ENCODE measurements at places on chromosomes 12 and 14.

GRCh38 chr12:26953447-26953846 lies 15.2 kb downstream of the FGFR1OP2 start:
- DNase-seq: no peak

DNA sequence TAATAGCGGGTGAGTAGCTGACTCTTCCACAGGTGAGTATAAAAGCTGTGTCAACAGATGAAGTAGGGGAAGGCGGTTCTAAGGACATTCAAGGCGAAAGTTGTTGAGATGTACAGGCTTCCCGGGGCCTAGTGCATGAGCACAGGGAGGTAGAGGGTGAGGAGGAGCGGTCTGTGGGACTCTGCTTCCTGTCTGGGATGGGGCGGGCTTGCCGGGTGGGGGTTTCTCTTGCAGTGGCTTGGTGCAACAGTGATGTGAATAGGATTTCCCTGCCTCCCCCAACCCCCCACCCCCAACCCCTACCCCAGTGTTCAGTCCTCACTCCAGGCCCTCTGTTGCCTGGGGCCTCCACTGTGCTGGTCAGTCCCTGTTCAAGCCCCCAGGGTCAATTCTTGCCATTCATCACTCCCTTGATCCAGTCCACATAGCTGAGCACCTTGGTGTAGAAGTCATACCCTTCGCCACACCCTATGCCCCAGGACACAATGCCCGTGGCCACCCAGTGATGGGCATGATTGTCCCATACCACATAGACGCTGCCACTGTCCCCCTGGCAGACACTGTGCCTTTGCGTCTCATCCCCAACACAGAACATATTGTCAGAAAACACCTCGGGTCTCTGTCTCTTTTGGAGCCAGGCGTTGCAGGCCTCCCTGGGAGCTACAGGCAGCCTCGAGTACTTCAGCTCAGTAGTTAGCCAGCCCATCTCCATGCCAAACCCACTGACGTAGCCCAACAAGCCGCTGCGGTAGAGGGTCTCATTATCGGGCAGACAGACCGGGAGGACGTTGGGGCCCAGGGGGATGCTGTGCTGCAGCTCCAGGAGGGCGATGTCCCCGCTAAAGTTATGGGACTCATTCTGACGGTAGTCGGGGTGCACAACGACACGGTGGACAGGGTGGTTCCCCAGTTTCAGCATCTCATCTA lies 4.0 kb upstream of the C1R start:
- no peak for DNase-seq

DNA sequence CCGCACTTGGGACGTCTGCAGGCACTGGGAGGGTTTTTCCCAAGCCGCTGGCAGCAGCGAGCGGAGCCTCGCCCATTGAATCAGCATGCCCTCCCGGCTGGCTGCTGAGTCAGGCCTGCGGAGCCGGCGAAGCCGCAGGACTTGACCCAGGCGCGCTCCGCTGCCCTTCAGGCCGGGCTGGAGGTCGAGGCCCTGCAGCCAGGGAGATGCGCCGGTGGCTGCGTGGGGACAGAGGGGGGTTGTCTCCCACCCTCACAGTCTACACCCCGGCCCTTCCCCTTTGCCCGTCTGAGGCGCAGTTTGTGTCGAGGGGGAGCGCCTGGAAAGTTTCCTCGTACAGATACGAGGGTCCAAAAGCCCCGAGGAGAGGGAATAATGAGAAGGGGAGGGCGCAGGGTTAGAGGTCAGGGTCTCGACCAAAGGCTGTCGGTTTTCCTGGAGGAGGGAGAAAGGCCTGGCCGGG lies 759 bp upstream of the KLC1 start:
- peak; percentile 70 for DNase-seq

GRCh38 chr12:78568321-78569020 lies 296.1 kb upstream of the SYT1 start:
- DNase-seq: no peak

GRCh38 chr14:78737601-78738000 lies 567.4 kb downstream of the NRXN3 start:
- DNase-seq: no peak

GRCh38 chr12:112862636-112863290 lies 44.0 kb upstream of the OAS1 start:
- DNase-seq: no peak

GRCh38 chr14:95316821-95317220 lies 2.9 kb downstream of the CLMN start:
- DNase-seq: no peak

GRCh38 chr14:70098250-70098809 lies 90.4 kb downstream of the SLC8A3 start:
- peak; percentile 31 for DNase-seq

DNA sequence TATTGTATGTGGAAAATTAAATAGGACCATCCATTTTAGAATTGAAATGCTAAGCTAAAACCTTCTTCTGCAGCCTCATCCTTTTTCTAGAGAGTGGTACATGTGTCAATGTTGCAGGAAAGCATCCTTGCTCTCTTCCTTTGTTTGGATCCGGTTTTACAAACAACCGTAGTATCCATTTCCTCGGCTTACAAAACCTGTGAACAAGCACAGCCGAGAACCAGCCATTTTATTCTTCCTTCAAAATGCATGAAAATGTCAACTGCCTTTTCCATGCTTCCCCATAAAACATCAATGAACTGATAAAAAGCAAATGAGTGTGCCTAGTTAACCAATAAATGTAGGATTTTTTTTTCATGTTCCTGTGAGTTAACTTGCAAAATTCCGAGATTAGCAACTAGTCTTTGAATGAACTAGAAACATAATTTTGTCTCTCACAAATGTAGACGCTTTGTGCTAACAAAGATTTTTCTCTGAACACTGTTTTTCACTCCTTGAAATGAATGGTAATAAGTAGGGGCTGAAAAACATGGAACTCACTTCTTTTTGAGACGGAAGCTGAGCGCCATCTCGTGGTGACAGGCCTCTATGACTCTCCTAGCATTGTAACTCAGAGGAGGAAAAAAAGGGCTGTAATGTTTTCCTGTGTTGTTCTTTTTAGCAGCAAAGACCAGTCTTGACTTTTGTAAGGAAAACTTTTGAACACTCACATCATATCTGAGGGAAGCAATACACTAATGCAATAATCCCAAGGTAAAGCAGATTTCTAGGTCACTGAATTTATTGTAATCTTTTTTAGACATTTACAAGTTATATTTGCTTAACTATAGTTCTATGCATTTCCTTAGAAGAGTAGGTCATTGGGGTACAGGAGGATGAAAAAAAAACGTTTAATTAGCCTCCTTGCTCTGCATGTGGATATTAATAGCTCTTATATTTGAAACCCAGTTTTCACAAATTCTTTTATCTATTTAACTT lies 157.4 kb upstream of the FOXG1 start:
- DNase-seq: peak; percentile 86

- DNase-seq: no peak
These were observed 376.7 kb upstream of the CCDC196 start for GRCh38 chr14:66109426-66109825.

- peak; percentile 63 for DNase-seq
These were observed at the start of gene ATXN2 for GRCh38 chr12:111598637-111599452. Gene ATXN2, minus strand, starts transcription at chr12:111599315. Its CDS starts 281 bp downstream, at chr12:111599034.

DNA sequence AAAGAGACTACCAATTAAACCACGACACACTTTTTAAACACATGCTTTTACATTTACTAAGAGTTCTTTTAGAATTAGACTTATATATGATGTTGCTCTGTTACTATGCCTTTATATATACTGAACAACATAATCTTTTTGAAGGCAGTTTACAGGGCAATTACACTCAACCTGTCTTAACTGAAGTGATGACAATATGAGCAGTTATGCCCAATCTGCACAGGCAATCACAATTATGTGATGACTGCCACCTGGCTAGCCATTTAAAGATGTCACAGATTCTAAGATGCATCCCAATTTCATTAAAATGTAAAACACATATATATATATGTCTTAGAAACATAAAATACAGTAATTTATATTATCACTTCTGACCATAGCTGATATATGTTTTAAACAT lies 112.6 kb downstream of the STXBP6 start:
- DNase-seq: no peak

GRCh38 chr14:43765474-43765873 lies 741.6 kb downstream of the FSCB start:
- DNase-seq: no peak

GRCh38 chr12:122449317-122449716 lies 26.8 kb upstream of the CLIP1 start:
- no peak for DNase-seq

GRCh38 chr12:108282676-108283075 lies 56.4 kb downstream of the CMKLR1 start:
- no peak for DNase-seq

DNA sequence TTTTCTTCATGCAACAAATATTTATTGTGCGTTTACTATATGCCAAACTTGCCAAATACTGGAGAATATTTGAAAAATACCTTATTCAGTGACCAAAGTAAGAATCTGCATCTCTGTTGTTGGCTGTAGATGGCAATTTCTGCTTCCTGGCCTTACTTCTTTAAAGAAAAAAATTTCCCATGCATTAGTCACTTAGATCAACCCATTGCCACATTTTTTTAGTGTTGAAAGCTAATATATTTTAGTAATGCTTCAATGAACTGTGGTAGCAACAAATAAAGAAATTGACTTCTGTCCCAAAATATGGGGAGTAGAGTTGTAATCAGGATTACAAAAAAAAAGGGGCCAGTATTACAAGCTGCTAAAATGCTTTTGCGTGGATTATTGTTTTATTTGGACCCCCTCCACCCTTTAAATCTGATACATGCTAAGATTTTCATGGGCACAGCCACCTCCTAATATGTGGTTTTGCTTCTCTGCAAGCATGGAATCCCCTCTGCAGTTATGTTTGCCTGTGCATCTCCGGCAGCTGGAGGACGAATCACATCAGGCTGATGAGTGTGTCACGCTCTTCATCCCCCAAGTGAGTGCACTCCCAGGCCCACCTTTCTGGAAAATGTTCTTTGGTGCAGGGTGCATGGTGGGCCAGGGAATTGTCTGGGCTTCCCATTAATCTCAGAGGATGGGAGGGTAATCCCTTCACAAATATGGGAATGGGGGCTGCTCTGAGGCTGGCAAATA lies 38.1 kb upstream of the PTCSC3 start:
- no peak for DNase-seq

- DNase-seq: no peak
These were observed 99.4 kb upstream of the PARP11 start for GRCh38 chr12:3972576-3972975.

- no peak for DNase-seq
These were observed 88.5 kb downstream of the GXYLT1 start for GRCh38 chr12:42056130-42056529.

DNA sequence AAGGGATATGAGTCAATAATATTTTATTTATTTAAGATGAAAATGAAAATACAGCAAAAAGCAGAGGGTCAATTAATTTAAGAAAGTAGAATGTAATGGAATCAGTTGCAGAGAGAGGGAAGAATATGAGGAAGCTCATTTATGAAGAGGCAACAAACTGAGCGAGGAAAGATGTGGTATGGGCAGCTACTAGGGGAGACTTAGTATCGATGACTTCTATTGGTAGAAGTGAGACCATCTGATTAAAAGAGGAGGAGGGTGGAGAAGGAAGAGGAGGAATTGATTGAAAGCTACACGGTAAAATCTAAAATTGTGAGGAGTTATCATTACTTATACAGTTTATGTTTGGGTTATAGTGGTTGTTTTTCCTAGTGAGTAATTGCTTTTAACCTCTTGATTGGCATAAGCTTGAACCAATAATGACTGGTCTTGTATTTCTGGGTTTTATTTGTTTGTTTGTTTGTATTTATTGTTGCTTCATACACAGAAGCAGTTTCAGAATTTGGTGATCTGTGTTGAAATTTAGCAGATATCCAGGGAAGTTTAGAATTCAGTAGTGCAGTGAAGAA lies 121.0 kb downstream of the LRRIQ1 start:
- DNase-seq: no peak

- no peak for DNase-seq
These were observed 103.3 kb upstream of the BBS10 start for GRCh38 chr12:76451528-76451927.

GRCh38 chr14:39175445-39176262 lies 600 bp downstream of the PNN start:
- DNase-seq: no peak

- DNase-seq: no peak
These were observed 40.6 kb downstream of the C12orf42 start for GRCh38 chr12:103455020-103455763.

GRCh38 chr14:93328546-93328945 lies 4.3 kb downstream of the BTBD7 start:
- no peak for DNase-seq

DNA sequence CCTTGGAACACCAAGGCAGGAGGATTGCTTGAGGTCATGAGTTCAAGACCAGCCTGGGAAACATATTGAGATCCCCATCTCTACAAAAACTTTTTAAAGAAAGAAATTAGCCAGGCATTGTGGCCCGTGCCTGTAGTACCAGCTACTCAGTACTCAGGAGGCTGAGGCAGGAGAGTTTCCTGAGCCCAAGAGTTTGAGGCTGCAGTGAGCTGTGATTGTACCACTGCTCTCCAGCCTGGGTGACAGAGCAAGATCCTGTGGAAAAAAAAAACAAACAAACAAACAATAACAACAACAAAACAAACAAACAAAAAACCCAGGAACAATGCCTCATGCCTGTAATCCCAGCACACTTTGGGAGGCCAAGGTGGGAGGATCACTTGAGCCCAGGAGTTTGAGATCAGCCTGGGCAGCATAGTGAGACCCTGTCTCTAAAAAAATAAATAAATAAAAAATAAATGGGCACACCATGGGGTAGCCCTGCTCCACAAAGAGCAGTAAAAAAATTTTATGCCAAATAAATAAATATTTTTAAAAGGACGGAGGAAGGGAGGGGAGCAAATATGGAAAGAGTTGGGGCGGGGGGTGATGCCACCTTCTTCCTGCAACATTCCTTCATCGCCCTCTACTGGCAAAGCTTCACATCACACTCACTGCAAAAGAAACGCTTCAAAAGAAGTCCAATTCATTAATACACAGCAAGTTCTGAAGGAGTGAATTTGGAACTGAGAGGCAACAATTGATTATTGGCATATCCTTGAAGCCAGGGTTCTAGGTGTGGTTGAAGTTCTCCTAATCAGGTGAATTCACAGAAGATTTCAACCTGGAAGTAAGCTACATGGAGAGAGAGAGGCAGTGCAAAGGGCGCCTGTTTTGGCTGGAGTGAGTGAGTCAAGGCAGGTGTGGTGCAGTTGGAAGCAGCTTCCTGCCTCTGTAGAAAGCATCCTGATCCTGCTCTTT lies 8.8 kb upstream of the GNPTAB start:
- peak; percentile 35 for DNase-seq

DNA sequence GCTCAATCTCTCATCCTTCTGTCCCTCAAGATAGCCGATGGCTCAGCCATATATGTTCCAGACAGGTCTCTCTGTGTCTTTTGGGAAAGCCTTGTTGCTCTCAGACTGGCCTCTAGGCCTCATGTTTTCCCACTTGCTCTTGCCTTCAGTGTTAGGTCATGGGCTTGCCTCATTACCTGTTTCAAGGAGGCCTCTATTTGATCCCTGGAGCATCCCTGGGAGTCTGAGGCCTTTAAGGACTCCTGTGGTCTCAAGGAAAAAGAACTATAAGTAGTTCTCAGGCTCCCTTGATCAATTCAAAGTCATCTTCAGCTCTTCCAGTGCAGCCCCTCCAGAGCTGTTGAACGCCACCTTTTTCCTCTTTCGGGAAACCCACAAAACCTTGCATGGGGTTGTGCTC lies 47.9 kb downstream of the NTF3 start:
- DNase-seq: no peak
